ENCODE measurements at places on chromosomes 12 and 14. TPM values are rescaled to one million over a fixed set of nuclear protein-coding genes. Genes with fewer than 3 reads are reported as not detected.

Gene PPP1R36
- not detected for total RNA-seq

Gene DYNLL1
- total RNA-seq: 212 TPM

DNA sequence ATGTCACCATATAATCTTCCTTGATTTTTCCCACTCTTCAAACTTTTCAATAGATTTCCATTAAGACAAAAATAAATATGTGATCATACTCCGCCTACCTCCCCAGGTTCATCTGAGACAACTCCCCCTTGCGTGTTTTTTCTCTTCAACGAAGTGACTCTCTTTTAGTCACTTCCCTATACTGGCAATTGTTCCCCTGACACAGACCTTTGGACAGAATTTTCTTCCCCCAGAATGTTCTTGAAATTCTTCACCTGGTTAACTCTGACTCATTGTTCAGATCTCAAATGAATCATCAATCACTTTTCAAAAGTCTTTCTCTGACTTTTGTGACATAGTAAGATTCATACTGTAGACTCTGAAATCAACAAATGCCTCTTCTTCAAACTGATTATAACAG lies 727.3 kb upstream of the LMO3 start:
- DNase-seq: no peak
- H3K27me3 ChIP-seq: no peaks in the 10 kb centered on the region
- H3K4me1 ChIP-seq: no peaks in the 10 kb centered on the region
- no peaks in the 10 kb centered on the region for H3K36me3 ChIP-seq

GRCh38 chr14:100440758-100441203 lies 117.6 kb downstream of the SLC25A47 start:
- no peak overlapping the region for H3K27ac ChIP-seq
- no peaks in the 10 kb centered on the region for H3K4me1 ChIP-seq
- DNase-seq: no peak
- H3K27me3 ChIP-seq: no peaks in the 10 kb centered on the region
- H3K4me3 ChIP-seq: no peak overlapping the region
- H3K36me3 ChIP-seq: no peaks in the 10 kb centered on the region
